Cerebellar cortex (tissue), 1 donor: ENCODE measurements at places on chromosomes 7 and 10.
A peak's percentile ranks its signal among the peaks of the same experiment; 100 is the strongest.

- no peak for DNase-seq
These were observed 483.0 kb downstream of the PLXDC2 start for GRCh38 chr10:20299034-20299736.

- no peak for DNase-seq
These were observed 101.4 kb downstream of the MTPAP start for GRCh38 chr10:30247704-30248103.

DNA sequence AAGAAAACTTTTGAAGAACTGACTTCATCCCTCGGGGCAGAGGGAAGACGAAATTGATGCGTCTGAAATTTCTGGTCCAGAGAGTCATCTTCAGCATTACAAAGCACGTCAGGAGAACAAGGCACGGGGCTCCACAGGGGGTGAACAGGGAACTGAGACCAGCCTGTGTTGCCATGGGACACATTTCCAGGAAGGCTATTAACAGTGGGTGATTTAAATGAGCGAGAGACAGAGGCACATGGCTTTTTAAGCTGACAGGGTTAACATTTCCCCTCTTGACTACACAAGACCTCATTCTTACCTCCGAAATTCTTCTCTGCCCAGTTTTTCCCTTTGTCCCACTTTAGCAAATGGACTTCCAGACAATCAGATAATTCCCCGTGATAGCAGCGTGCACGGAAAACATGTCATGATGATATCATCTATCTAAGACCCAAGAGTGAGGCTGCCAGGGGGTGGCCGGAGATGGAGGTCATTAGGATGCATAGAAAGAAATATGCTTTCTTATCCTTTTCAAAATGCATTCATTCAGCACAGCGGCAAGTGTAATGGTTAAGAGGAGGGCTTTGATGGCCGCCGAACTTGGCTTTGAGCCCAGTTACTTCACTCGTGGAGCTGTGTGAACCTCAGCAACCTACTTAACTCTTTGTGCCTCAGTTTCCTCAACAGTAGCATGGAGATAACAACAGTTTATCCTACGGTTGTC lies 248.0 kb downstream of the PRPF18 start:
- DNase-seq: no peak

- DNase-seq: no peak
These were observed 99.2 kb downstream of the DLG5 start for GRCh38 chr10:77827366-77827765.

- DNase-seq: no peak
These were observed 118.3 kb upstream of the KMT2E start for GRCh38 chr7:104895522-104896236.

DNA sequence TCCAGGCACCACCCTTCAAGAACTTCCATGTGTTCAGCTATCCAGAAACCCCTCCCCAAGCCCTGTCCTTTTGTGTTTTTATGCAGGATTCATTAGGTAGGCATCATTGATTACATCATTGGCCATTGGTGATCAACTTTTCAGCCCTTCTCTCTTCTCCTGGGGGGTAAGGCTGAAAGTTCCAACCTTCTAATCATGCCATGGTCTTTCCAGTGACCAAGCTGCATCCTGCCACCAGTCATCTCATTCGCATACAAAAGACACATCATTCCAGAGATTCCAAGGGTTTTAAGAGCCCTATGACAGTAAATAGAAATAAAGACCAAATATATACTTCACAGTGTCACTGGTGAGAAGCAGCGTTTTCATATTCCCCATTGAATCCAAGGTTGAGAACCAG lies 48.2 kb downstream of the DNAJC12 start:
- no peak for DNase-seq

DNA sequence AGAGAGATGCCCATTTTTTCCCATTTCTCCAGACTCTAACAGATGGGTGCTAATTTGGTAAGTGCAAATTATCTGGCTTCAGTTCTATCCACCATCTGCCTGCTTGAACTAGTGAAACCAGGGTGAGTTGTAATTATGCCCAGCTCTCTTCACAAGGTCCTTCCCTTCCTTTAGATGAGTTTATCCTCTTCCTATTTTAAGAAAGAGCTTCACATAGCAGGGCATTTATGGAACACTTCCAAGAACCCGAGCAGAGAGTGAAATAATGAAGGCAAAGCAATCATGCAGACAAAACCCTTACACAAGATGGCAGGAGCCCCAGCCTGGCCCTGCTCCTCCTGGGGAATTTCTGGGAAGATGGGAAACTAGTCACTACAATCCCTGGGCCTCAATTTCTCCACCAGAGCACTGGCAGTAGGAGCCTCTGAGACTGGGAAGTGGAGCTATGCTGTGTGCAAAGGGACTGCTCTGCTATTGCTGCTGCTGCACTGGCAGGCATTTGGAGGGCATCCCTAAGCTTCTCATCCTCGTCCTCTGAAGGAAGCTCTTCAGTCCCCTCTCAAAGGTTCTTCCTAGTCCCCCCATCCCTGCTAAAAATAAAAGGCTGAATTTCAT lies 33.7 kb upstream of the PLXNA4 start:
- DNase-seq: peak; percentile 97

DNA sequence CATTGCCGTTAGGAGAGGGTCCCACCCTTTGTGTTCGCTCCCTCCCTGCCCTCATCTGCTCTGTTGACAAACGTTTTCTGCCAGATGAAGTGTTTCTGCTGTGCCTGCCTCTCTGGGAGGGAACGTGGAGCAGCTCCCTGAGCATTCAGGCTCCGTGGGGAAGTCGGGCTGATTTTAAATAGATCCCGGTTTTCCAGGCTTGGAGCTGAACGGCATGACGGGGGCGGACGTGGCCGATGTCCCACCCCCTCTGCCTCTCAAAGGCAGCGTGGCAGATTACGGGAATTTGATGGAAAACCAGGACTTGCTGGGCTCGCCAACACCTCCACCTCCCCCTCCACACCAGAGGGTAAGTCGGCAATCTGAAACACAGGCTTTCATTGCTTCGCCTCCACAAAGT lies 101.9 kb upstream of the NPS start:
- DNase-seq: no peak

- DNase-seq: no peak
These were observed 22.2 kb downstream of the TMEM273 start for GRCh38 chr10:49165821-49166483.

DNA sequence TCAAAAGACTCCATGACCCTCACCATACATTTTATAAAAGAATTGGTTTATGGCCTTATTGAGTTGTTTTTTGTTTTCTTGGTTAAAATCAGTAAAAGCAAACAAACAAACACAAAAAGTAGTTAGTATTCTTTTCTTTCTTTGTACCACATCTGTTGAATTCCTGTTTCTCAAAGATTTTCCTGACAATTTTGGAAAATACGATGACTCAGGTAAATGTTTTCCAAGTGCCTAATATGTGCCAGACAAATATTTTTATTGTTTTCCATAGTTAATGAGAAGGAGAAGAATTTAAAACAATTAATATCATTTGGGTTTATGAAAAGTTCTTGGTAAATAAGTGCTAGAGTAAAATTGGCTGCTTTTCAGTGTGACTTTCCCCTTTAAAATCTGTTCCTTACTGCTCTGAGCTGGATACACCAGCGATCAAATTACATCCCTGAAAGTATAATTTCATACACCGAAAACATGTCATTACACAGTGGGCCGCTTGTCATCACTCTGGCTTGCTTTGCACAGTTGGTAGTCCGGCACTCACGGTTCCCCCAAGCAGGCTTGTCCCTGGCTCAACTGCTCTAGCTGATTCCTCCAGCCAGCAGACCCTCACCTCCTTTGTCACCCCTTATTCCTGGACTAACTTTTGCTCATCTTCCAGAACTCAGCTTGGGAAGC lies 80.5 kb downstream of the TBXAS1 start:
- no peak for DNase-seq

DNA sequence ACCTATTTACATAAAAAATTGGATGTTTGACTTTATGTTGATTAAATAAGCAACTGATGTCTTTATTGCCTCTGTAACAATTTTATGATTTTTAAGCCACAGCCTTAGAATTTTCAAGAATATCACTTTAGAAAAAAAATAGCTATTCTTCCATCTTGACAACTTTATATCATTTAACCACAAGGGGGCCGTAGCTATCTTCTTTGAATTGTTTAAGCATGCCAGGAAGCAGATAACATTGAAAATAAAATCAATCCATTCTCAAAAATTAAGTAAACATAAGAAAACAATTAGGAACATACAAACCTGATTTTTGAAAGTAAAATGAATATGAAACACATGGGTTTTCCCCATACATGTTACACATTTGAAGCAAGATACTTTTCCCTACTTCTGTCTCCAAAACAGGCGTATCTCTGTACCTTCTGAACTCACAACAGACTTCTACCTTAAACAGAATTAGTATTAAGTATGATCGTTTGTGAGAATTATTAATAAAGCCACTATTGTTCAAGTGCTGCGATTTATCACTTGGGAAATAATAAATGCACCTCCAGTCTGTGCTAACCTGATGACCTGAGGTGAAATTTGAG lies 209.0 kb downstream of the CACNA2D1 start:
- DNase-seq: peak; percentile 71

DNA sequence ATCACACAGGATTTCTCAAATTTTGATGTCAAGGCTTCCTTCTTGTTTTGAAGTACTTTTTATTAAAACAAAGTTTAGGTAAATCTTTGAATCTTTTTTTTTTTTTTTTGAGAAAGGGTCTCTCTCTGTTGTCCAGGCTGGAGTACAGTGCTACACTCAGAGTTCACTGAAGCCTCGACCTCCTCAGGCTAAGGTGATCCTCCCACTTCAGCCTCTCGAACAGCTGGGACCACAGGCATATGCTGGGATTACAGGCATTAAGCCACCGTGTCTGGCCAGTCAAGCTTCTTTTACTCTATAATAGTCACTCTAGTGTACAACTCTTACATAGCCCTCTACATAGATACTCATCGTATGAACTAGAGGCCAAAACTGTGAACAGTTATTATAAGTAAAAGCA lies 3.4 kb downstream of the RUFY2 start:
- no peak for DNase-seq

DNA sequence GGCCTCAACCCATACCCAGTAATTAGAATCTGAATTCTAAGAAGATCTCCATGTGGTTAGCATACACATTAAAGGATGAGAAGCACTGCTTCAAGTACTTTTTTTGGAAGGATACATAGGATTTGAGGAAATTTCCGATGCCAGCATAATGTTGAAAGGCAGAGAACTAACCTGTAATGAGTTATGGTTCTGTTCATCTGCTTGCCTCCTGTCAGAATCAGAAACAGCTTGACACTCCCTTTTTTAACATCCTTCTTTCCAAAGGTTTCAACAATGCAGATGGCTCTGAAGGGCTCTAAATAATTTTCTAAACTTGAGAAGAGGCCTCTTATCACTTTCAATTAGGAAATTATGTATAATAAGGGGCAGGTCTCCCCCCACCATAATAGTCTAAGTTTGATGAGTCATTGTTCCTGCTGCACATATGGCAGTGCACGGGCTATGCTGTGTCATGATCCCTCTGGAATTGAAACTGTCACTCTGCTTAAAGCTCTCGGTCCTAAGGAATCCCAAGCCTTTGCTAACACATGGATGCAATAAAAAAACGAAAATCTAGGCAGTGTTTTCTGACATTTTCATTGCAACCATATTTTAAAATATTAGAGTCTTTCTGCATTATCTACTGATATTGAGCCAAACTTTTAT lies 291.2 kb upstream of the FZD1 start:
- no peak for DNase-seq

DNA sequence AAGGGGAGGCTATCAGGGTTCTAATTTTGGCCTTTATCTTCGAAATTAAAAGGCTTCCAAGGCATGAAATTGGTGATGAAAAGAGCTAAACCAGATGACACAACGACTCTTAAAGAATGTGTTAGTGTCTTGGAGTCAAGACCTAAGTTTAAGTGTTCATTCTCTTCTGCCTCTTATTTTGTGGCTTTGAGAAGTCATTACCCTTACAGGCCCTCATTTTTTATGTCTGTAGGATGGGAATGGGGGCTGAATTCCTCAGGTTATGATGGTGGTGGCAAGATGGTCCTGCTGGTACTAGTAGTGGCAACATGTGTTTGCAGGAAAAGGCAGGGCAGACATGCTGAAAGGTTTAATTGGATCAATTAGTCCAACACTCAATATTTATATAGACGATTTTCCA lies 15.4 kb downstream of the TAS2R60 start:
- no peak for DNase-seq
